ENCODE measurements at places on chromosomes 12 and 14. TPM values are rescaled to one million over a fixed set of nuclear protein-coding genes. Genes with fewer than 3 reads are reported as not detected.

RAD52 gene
- 19.2 TPM for total RNA-seq

HNRNPA1 gene
- total RNA-seq, result 305 TPM

CCT2 gene
- 174 TPM for total RNA-seq

TAS2R10 gene
- total RNA-seq, result 0.50 TPM

KCNMB4 gene
- total RNA-seq, result 0.51 TPM

C12orf54 gene
- not detected for total RNA-seq

CLEC4E gene
- total RNA-seq, result not detected

PAPOLA gene
- 109 TPM for total RNA-seq

MFAP5 gene
- total RNA-seq, result 9.0 TPM

MOK gene
- total RNA-seq, result 4.3 TPM

SLC25A47 gene
- under 0.01 TPM for total RNA-seq

KCNC2 gene
- not detected for total RNA-seq

LTBR gene
- total RNA-seq, result 78.4 TPM

TSPAN19 gene
- not detected for total RNA-seq

LALBA gene
- not detected for total RNA-seq

A2M gene
- 239 TPM for total RNA-seq

HDAC7 gene
- total RNA-seq, result 28.1 TPM

CD163L1 gene
- not detected for total RNA-seq

LRRC10 gene
- total RNA-seq, result not detected

SLC24A4 gene
- total RNA-seq, result not detected

CISTR gene
- not detected for total RNA-seq

EGLN3 gene
- total RNA-seq, result 1.8 TPM

FAM181A gene
- total RNA-seq, result not detected

CLEC4A gene
- total RNA-seq, result 0.33 TPM

OR4E2 gene
- not detected for total RNA-seq

TMEM132D gene
- total RNA-seq, result not detected

MANSC1 gene
- total RNA-seq, result 1.3 TPM

INSM2 gene
- total RNA-seq, result not detected

WNT5B gene
- total RNA-seq, result 40.3 TPM

GNB3 gene
- total RNA-seq, result 1.3 TPM

KRT7 gene
- total RNA-seq, result 3.5 TPM

TCL1B gene
- not detected for total RNA-seq

OTUB2 gene
- total RNA-seq, result 1.5 TPM

RAD51B gene
- 13.1 TPM for total RNA-seq

MYF5 gene
- total RNA-seq, result not detected

PTCSC3 gene
- not detected for total RNA-seq

KRT82 gene
- total RNA-seq, result not detected

CDK17 gene
- 59.3 TPM for total RNA-seq

AGAP2 gene
- total RNA-seq, result under 0.01 TPM

GLIPR1 gene
- 36.0 TPM for total RNA-seq

NCKAP5L gene
- 14.2 TPM for total RNA-seq

KLHDC1 gene
- 5.4 TPM for total RNA-seq

Measured in fibroblast of lung (primary cell).